Activated naive CD4-positive, alpha-beta T cell treated with anti-CD3 and anti-CD28 coated beads, Interleukin-2, amount 50 U/mL, for 72 hours (primary cell): ENCODE measurements at places on chromosomes 11 and 22.

GRCh38 chr11:93845181-93846092 lies 5.0 kb downstream of the VSTM5 start:
- no peak for DNase-seq

DNA sequence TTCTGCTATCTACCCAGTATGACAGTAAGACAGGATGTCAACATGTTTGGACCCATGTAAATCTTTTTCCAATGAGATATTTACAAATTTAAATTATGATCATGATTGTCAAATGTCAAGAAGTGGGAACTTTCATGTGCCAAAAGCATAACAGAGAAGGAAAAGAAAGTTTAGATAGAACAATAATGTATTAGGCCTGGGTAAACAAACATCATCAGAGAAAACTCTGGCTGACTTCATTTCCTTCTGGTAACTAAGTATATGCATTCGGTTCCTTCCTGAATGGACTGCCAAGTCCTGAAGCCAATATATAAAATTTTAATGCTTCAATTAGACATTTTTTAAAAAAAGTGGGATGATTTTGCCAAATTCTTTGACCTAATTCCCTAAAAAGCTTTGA lies 16.5 kb downstream of the RNF141 start:
- no peak for DNase-seq

- no peak for DNase-seq
Measured at GRCh38 chr22:36492109-36492508, 10.7 kb upstream of the TXN2 start.

DNA sequence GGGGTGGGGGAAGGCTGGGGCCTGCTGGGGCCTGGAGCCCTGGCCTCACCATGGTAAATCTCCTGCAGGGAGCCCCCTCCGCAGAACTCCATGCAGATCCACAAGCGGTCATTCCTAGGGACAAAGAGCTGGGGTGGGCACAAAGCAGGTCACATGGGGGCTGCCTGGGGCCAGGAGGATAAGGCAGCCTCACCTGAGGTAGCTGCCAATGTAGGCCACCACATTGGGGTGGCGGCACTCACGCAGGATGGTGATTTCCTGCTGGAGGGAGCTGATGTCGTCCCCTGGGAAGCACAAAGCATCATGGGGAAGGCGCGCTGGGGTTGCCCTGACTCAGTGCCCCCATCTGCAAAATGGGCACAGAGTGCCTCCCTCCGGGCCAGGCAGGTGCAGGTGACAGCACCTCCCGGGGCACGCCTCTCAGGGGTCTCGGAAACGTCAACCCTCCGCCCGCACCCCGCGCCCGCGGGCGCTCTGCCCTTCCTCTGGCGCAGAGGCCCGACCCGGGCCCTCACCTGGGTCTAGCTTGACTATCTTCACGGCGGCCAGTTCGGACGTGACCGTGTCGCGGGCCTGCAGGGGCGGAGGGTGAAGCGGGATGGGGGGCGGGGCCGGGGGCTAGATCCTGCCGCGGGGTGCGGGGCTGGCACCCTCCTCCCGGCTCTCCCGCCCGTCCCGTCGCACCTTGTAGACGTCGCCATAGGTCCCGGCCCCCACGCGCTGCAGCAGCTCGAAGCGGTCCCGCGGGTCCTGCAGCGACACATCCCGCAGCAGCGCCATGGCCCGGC lies 450 bp downstream of the MAP4K2 start:
- no peak for DNase-seq

DNA sequence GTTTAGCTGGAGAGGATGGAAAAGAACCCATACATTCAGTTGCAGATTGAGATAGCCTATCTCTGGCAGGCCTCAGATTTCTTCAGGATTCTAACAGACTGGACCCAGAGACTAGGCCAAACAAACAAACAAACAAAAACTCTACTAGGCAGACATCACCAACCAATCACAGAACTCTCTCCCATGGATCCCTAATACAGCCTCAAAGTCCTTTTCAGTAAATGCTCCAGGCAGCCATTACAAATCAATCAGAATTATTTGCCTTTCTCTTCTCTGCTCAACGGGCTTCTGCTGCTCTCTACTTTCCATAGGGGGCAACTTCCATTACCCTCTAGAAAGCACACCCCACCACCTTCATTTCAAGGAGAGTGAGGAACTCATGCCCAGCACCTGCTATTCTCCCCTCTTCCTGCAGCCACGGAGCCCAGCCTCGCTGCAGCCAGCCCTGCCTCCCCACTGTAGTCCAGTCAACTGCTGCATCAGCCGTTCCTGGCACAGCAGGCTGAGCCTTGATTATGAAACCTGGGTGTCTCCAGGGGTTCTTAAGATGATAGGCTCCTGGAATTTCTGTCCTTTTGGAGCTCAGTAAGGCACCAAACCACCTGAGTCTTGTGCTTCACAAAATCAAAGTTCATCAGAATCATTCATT lies 19.0 kb upstream of the SMIM35 start:
- DNase-seq, result no peak
